Activated gamma-delta T cell treated with Interleukin-2 at 50 U/mL for 16 hours (primary cell): ENCODE measurements at places on chromosomes 2 and 18.

DNA sequence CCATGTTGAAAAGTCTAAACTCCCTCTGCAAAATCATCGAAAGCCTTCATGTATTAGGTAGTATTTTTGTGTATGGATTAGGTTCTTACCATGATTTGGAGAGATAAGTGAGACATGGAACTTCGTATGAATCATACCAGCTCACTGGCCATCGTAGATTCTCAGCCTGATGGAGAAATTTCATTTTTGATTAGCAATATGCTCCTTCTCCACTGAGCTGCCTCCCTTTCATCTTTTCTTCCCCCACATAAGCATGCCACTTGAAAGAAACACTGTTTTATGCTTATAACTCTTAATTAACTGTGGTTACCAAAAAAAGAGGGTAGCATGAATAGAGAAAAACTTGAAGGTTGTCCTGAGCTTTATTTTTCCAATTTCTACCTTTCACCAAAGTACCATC, 111.9 kb downstream of the NCK2 start:
- DNase-seq: no peak

DNA sequence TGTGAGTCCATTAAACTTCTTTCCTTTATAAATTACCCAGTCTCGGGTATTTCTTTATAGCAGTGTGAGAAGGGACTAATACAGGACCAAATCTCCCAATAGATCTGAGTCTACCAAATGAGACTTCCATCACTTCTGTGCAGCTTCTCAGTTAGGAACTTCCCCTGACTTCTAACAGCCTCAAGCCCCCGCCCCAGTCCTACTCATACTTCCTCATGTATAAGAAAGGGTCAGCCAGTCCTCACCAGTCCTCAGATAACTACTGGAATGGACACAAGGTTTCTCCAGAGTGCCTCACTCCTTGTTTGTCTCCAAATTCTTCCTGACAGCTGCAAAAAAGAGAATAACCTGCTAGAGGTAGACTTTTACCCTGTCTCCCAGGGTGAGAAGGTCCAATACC, 19.5 kb downstream of the TTC32 start:
- no peak for DNase-seq

GRCh38 chr2:172179045-172179701, 76.5 kb upstream of the DLX2 start:
- DNase-seq: no peak

DNA sequence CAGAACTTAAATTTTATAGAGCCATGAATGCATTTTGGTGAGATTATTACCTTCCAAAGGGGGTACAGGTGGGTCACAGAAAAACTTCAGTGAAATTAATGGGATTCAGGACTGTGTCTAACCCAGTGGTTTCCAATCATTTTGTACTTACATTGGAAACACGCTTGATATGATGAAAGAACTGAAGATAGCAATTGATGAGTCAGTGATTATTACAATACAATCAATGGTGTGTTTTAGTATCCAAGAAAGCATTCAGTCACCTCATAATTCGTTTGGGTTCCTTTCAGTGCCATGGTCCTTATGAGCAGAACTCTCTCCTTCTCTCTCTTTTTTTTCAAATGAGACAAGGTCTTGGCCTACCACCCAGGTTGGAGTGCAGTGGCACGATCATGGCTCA, 66.5 kb upstream of the IGFBP5 start:
- no peak for DNase-seq

GRCh38 chr2:197713271-197713670, 8.1 kb downstream of the MARS2 start:
- DNase-seq: no peak

- DNase-seq: no peak
Measured at GRCh38 chr2:197875763-197876162, 71.4 kb downstream of the PLCL1 start.

DNA sequence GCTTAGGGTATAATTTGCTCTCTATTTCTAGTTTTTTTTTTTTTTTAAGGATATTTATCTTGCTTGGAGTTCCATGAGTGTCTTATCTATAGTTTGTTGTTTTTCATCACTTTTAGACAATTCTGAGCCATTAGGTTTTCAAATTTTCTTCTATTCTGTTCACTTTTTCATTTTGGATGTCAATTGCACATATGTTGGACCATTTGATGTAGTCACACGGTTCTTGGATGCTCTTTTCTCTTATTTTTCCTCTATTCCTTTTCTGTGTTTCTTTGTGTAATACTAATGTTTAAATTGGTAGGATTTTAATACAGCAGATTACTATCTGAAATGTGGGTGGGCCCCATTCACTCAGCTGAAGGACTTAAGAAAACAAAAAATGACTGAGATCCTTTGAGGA, 292.6 kb downstream of the CALCRL start:
- DNase-seq: no peak

- DNase-seq: no peak
Measured at GRCh38 chr18:71045331-71046065, 756.7 kb downstream of the SOCS6 start.

- no peak for DNase-seq
Measured at GRCh38 chr2:218230882-218231281, 13.9 kb downstream of the ARPC2 start.

DNA sequence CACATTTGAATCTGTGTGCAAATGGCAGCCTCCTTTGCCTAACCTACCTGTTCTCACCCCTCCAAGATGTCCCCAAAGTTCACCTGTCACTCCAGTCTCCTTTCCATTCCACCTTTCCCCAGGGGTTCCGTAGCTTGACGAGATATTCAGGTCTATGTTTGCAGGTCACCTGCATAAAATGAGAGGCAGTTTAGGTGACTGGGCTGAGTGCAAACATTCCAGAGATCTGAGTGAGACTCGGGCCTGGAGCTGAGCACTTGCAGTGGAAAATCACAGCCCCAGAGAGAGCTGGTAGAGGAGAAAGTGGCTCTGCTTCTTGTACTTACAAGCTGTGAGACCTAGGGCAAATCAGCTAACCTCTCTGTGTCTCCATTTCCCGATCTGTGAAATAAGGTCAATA, 20.1 kb downstream of the CAPN14 start:
- DNase-seq: no peak

- no peak for DNase-seq
Measured at GRCh38 chr2:168427451-168427850, 28.6 kb upstream of the CERS6 start.

- peak; percentile 49 for DNase-seq
Measured at GRCh38 chr2:96527286-96528005, 9.1 kb upstream of the ARID5A start.

DNA sequence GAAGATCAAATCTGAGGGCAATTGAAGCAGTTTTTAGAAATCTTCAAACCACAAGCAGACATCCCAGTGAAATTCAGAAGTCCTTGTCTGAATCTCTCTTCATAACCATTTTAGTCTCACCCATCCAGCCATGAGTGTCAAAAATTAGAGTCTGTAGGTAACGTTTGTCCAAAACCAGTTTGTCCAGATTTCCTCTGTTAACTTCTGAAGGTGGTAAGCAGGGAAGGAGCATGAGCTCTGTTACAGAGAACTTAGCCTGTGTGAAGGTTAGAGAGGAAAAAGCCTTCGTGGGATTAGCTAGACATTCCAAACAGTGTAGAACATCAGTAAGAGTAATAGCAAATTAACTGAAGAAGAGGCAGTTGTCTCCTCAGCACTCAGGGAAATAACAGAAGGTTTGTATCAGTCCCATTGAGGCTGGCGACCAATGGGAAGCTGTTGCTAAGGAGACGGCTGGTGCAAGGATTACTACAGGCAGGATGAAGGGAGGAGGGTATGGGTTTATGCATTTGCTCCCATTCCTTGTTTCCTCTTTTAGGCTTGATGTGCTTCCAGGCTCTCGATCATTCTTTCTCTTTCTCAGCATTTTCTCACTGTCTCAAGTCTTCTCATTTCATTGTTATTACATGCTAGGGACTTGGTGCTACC, 8.7 kb upstream of the GPR155 start:
- DNase-seq: no peak

GRCh38 chr2:167652401-167652800, 595.0 kb downstream of the STK39 start:
- no peak for DNase-seq

DNA sequence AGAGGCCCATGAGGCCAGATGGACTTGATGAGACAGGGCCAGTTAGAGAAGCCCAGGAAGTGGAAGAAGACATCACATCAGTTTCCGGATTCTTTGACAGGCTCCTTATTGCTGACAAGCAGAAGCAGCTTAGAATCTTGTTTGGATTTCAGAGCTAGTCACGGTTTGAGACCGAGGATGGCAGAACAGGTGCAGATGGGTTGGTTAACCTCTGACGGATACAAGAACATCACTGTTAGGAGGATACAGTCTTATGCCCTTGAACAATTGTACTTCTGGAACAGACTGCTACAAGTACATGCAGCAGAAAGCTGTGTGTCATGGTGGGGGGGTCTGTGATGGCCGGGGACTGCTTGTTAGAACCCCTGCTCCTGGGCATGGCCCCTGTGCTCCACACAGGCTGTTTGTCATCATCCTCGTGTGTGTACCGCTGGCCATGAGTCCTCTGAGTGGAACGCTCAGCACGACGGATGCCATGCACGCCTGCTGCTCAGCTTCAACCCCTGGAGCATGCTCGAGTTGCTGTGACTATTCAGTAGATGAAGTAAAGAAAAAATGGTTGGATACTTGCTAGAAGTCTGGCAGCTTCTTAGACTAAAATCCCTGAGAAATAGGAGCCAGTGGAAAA, 217.7 kb downstream of the SH3RF3 start:
- no peak for DNase-seq

DNA sequence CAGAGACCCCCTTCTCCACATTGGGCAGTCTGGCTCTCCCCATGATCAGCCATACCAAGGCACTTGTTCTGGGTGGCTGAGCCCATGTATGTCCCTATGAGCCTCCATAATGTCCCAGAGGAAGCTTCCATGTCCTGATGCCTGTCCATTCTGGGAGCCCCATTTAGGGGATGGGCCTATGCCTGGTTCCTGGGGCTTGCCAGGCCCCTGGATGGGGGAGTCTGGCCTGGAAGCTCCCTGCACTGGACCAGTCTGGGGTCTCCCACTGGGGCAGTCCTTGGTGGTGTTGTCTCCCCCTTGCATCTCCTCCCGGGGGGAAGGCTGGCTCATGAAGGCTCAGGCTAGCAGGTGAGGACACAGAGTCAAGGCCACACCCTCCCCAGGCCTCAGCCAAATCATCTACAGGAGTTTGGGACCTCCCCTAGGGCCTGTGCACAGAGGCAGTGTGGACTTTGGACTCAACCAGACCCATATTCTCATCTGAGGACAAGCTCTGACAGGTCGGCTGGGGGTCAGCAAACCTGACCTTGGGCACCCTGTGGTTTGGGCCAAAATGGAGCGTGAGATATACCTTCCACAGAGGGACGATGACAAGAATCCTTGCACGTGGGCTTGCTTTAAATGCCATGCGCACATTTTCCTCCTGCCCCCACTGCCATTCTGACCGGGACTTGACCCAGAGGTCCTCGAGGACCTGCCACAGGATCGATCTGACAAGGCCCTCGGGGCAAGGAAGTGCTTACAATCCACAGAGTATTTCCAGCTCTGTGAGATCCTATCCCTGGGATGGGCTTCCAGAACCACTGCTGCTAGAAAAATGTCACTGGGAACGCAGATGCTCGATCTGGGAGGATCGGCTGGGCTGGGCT, 38.8 kb downstream of the INHBB start:
- DNase-seq: no peak

DNA sequence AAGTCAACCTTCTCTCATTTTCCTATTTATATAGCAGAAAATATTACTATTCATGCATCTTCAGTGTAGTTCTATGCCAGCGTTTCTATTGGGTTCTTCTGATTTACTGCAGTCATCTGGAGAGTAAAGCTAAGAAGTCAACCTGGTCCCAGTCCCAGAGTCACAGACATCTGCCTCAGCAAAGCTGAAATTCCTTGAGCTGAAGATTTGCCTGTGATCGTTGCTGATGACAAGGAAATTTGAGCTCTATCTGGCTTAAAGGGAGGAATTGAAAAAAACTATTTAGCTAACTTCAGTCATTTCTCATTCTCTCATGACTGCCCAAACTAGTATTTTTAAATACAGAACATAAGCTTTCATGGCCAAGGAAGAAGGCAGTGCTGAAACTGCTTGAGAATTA, 45.7 kb downstream of the RND3 start:
- no peak for DNase-seq

GRCh38 chr2:71597756-71598155, 144.4 kb downstream of the DYSF start:
- DNase-seq: no peak

DNA sequence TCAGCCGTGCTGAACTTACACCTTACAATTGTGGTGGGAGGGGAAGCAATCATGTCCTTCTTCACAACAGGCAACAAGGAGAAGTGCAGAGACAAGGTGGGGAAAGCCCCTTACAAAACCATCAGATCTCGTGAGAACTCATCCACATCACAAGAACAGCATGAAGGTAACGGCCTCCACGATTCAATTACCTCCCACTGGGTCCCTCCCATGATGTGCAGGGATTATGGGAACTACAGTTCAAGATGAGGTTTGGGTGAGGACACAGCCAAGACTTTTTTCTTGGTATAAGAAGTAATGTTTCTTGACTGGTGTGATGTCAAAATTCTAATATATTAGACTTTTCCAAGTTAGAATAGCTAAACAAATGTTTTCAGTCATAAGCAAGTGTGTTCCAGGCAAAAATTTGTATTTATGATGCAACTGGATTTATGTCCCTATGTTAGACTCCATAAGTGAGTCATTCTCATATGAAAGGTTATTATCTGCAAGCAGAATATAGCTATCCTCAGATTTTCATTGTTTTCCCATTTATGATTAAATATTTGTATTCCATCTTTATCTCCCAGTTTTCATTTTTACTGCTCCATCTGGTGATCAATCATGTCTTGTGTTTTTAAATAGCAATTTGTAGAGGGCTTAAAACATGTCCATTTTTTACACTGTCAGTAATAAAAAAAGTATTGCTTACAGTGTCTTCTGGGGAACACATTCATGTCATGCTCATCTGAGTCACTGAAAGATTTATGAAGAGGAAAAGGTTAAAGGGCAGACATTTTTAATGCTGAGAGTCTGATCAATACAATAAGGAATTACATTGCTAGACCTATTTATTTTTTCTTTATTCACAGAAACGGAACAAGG, 995.2 kb upstream of the CDH2 start:
- no peak for DNase-seq
